ENCODE measurements at places on chromosomes 16 and 17. TPM values are rescaled to one million over a fixed set of nuclear protein-coding genes. Genes with fewer than 3 reads are reported as not detected.

ADAP2 gene
- total RNA-seq: 4.3 TPM

- peak overlapping the region; percentile 8 for H3K27ac ChIP-seq
- no peaks in the 10 kb centered on the region for H3K36me3 ChIP-seq
- H3K27me3 ChIP-seq: no peaks in the 10 kb centered on the region
- peak; percentile 93 for DNase-seq
- H3K4me1 ChIP-seq: peaks cover 21% of the 10 kb centered on the region
- H3K4me3 ChIP-seq: no peak overlapping the region
Observed at GRCh38 chr16:89410794-89411309, 79.5 kb downstream of the ANKRD11 start.

- H3K27me3 ChIP-seq: no peaks in the 10 kb centered on the region
- DNase-seq: no peak
- H3K4me1 ChIP-seq: no peaks in the 10 kb centered on the region
- H3K27ac ChIP-seq: peak overlapping the region; percentile 8
Observed at GRCh38 chr16:66695935-66696668, 441 bp downstream of the CMTM4 start.

DNA sequence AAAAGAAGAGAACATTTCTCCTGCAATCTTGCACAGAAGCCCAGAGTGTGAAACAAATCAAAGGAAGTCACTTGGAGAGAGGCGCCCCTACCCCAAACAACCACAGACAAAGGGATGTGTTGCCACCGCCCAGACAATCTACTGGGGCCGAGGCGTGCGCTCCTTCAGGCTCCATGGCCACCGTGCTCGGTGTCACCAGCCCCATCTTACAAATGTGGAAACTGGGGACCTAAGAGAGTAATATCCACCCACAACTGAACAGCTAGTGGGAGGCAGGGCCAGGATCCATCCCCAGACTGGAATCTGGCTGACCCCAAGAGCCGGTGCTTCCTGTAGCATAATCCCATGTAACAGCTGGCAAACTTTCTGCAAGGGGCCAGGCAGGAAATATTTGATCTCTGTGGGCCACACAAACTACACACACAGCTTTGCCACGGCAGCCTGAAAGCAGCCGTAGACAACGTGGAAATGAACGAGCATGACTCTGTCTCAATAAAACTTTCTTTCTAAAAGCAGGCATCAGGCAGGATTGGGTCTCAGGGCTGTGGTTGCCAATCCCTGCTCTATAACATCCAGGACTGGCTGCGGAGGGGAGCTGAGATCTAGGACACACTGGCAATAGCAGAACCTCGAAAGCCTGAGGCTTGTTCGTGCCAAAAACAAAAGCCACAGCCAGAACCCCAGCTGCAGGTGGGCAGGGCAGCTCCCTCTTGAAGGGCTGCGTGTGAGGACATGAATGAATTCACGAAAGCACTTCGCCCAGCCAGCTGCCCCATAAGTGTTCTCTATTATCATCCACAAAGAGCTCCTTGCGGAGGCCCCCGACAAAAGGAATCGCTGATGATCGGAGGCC is 26.6 kb upstream of the GINS2 start:
- H3K27ac ChIP-seq: no peak overlapping the region
- H3K4me3 ChIP-seq: no peak overlapping the region
- peak; percentile 23 for DNase-seq
- H3K36me3 ChIP-seq: no peaks in the 10 kb centered on the region
- H3K4me1 ChIP-seq: peaks cover 2% of the 10 kb centered on the region

- H3K36me3 ChIP-seq: no peaks in the 10 kb centered on the region
- no peak overlapping the region for H3K27ac ChIP-seq
- H3K27me3 ChIP-seq: no peaks in the 10 kb centered on the region
- no peaks in the 10 kb centered on the region for H3K4me1 ChIP-seq
Observed at GRCh38 chr16:56862776-56863175, 2.2 kb upstream of the SLC12A3 start.

- H3K4me1 ChIP-seq: peaks cover 1% of the 10 kb centered on the region
- H3K36me3 ChIP-seq: peaks cover 24% of the 10 kb centered on the region
- no peak overlapping the region for H3K4me3 ChIP-seq
Observed at GRCh38 chr16:87345726-87346424, 28.7 kb upstream of the C16orf95 start.

GRCh38 chr16:11470676-11471415 is 115.9 kb downstream of the LITAF start:
- H3K36me3 ChIP-seq: no peaks in the 10 kb centered on the region
- no peak overlapping the region for H3K4me3 ChIP-seq
- H3K27me3 ChIP-seq: no peaks in the 10 kb centered on the region
- DNase-seq: peak; percentile 3
- no peak overlapping the region for H3K27ac ChIP-seq
